Mesenchymal stem cell (in vitro differentiated cells and primary cell): ENCODE measurements at places on chromosomes 11 and 22.

- DNase-seq = no peak
- no peak overlapping the region for H3K4me3 ChIP-seq
- peaks cover 8% of the 10 kb centered on the region for H3K4me1 ChIP-seq
- no peaks in the 10 kb centered on the region for H3K27me3 ChIP-seq
Measured at GRCh38 chr11:75159151-75159953, 8.4 kb downstream of the SLCO2B1 start.

DNA sequence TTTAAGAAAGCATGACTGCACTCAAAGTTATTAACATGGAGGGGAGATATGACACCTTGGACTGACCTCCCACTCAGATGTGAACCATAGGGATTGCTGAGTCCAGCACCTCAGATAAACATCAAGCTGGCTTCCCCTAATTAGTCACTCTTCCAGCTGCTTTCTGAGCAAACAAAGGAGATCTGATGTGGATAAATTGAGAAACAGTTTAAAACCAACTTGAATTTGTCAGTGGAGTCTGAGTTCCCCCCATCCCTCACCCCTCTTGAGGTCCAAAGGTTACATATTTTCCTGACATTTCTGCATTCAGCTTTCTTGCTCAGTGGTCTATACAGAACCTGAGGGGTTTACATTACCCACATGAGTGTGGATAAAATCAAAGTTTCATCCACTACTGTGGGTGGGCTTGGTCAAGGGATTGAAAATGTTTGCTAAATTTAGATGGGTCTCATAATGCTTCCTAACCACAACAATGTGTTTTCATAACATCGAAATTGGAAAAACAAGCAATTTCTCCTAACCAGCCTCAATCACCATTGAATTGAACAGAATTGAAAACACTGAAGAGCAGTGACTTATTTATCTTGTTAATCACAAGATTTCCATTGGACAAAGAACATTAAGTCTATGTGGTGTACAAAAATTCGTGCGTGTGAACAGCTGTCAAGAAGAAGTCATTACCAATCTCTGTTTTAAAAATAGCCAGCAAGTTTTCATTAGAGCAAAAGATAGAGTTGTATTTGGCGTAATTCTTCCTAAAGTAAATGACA is 292.3 kb downstream of the METTL15 start:
- DNase-seq = peak; percentile 62
- no peaks in the 10 kb centered on the region for H3K27me3 ChIP-seq
- H3K27ac ChIP-seq = no peak overlapping the region
- no peaks in the 10 kb centered on the region for H3K36me3 ChIP-seq
- no peak overlapping the region for H3K4me3 ChIP-seq

DNA sequence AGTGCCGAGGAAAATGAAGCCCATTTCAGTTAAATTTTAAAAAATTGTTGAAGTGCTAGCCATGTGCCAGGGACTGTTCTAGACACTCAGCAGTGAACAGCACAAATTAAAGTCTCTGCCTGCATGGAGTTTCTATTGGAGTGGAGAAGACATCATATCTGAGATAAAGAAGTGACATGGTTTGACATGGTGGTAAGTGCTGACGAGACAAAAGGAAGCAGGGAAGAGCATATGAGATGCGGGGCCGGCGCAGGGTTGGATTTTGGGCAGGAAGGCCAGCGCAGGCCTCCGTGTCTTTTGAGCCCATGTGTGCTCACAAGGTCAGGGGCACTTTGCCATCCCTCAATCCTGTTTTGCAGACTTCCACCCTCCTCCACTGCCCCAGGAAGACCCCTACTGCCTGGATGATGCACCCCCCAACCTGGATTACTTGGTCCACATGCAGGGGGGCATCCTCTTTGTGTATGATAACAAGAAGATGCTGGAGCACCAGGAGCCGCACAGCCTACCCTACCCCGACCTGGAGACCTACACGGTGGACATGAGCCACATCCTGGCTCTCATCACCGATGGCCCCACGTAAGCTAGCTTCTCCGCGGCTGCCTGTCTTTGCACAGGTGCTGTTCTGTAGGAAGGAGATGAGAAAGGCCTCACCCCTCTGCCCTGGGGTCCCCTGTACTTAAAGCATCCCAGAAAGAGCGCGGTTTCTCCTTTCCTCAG is 29.6 kb downstream of the AMPD3 start:
- peaks cover 52% of the 10 kb centered on the region for H3K36me3 ChIP-seq
- peaks cover 12% of the 10 kb centered on the region for H3K4me1 ChIP-seq
- H3K27me3 ChIP-seq = no peaks in the 10 kb centered on the region
- no peak overlapping the region for H3K27ac ChIP-seq
- H3K4me3 ChIP-seq = no peak overlapping the region

DNA sequence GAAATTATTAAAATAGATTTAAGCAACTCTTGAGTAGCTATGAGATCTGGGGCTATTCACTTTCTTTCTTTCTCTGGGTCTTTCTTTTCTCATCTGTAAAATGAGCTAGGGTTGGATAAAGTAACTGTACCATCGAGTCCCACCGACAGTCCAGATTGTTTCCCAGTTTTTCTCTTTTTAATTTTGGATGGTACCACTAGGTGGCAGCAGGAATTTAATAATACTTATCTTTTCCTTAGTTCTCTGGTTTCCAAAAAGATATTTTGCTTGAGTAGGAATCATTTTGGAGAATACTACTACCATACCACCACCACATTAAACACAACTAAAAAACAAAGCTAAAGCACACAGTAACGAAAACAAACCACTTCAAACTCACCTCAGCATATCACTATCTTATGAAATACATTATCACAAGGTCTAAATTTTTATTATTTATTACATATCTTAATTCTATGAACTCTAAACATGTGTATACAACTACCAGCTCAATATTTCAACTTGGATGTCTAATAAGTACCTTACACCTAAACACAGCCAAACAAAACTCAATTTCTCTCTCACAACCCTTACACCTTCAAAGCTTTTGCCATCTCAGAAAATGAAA is 584.0 kb downstream of the KCNA4 start:
- no peaks in the 10 kb centered on the region for H3K4me1 ChIP-seq
- H3K4me3 ChIP-seq = no peak overlapping the region

DNA sequence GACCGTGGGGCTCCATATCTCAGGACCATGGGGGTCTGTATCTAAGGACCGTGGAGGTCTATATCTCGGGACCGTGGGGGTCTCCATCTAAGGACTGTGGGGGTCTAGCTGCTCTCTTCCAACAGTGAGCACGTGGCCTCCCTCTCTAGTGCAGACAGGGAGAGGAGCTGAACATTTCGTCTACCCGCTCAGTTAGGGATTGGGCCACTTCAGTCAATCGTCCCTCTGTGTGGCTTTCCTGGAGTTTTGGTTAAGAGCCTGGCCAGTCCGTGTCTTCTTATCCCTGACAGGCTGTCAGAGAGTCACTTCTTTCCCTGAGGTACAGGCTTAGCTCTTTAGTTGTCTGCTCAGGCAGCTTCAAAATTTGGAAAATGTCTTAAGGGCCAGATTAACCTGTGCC is 3.1 kb downstream of the KRTAP5-1 start:
- H3K4me3 ChIP-seq = no peak overlapping the region
- H3K27ac ChIP-seq = no peak overlapping the region

DNA sequence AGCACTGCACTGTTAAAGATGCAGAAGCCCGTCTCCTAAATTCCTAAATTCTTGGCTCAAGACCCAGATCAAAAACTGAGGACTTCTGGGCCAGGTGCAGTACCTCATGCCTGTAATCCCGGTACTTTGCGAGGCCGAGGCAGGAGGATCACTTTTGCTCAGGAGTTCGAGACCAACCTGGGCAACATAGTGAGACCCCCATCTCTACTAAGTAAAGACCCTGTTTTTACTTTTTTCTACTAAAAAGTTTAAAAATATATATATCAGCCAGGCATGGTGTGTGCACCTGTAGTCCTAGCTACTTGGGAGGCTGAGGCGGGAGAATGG is 29.7 kb downstream of the PDGFB start:
- H3K4me1 ChIP-seq = peaks cover 34% of the 10 kb centered on the region
- DNase-seq = no peak
- peaks cover 38% of the 10 kb centered on the region for H3K27me3 ChIP-seq
- H3K36me3 ChIP-seq = no peaks in the 10 kb centered on the region

DNA sequence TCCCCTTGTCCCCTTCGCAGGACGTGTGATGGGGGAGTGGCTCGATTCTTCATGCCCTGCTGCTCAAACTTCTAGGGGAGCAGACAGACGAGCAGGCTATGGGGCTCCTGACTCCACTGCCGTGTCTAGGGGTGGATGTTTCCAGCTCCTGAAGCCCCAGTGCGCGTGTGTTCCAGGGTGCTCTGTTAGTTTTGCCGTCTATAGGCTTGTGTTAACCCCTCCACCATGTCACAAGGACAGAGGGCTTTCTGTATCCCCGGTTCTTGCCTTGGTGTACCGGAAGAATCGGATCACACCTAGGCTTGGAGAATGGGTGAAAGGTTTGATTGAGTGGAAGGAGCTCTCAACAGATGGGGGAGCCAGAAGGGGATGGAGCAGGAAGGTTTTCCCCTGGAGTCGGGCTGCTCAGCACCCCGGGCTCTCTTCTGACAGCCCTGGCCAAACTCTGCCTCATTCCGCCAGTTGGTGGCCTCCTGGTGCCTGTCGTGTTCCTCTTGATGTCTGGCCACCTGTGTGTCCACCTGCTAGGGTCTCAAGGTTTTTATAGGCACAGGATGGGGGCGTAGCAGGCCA is 810.7 kb downstream of the BRD1 start:
- H3K27me3 ChIP-seq = no peaks in the 10 kb centered on the region
- H3K4me3 ChIP-seq = no peak overlapping the region
- H3K4me1 ChIP-seq = no peaks in the 10 kb centered on the region

- H3K27me3 ChIP-seq = no peaks in the 10 kb centered on the region
- peaks cover 17% of the 10 kb centered on the region for H3K4me1 ChIP-seq
- peak; percentile 56 for DNase-seq
- peaks cover 19% of the 10 kb centered on the region for H3K36me3 ChIP-seq
- peak overlapping the region; percentile 58 for H3K27ac ChIP-seq
- H3K4me3 ChIP-seq = no peak overlapping the region
Measured at GRCh38 chr11:48081151-48082010, 101.0 kb downstream of the PTPRJ start.

DNA sequence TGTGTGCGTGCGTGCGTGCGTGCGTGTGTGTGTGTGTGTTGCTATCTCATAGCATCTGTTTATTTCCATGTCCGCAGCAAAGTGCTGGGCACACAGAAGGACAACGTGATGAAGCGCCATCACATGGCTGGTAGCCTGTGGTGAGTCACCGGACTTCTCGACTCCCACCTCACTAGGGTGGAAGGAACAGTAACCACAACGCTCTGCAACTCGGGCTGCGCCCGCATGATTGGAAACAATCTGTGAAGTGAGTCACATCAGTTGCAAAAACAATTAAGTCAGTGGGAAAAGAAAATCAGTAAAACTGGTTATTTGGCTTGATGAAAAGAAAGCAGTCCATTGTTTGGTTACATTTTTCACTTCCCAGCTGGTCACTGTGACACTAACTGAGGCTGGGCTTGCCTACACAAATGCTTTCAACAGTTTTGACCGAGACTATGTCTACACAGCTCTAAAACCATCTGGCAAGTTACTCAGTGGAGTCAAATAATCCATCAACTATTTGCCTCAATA is 437.3 kb upstream of the CADM1 start:
- peaks cover 19% of the 10 kb centered on the region for H3K4me1 ChIP-seq
- no peak overlapping the region for H3K4me3 ChIP-seq
- no peaks in the 10 kb centered on the region for H3K36me3 ChIP-seq

- no peaks in the 10 kb centered on the region for H3K36me3 ChIP-seq
- no peak overlapping the region for H3K4me3 ChIP-seq
- H3K27ac ChIP-seq = no peak overlapping the region
- no peaks in the 10 kb centered on the region for H3K27me3 ChIP-seq
Measured at GRCh38 chr11:24723231-24723630, 226.4 kb downstream of the LUZP2 start.

GRCh38 chr11:3122775-3123201 is 42.3 kb downstream of the OSBPL5 start:
- peaks cover 72% of the 10 kb centered on the region for H3K36me3 ChIP-seq
- H3K4me3 ChIP-seq = no peak overlapping the region
- H3K4me1 ChIP-seq = peaks cover 12% of the 10 kb centered on the region
- DNase-seq = no peak
- H3K27ac ChIP-seq = no peak overlapping the region
- no peaks in the 10 kb centered on the region for H3K27me3 ChIP-seq

GRCh38 chr22:36282328-36282831 is 29.4 kb downstream of the APOL1 start:
- no peak overlapping the region for H3K27ac ChIP-seq
- H3K4me3 ChIP-seq = no peak overlapping the region
- peaks cover 21% of the 10 kb centered on the region for H3K4me1 ChIP-seq
- no peaks in the 10 kb centered on the region for H3K27me3 ChIP-seq
- no peak for DNase-seq

DNA sequence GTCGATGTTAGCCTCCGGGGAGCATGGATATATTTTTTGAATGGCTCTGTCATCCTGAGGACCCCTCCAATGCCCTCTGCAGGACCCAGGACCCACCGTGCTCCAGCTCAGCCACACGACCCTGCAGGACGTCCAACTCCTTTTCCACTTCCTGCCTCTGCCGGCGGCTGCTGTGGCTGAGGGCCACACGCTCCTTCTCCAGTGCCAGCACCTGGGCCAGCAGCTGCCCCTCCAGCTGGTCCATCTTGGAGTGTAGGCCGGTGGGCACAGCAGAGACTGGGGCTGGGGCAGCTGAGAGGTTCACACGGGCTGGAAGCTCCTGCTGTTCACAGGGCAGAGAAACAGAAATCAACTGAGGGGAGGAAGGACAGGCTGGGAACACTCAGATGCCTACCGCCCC is 15.6 kb downstream of the NPTXR start:
- peaks cover 6% of the 10 kb centered on the region for H3K27me3 ChIP-seq
- no peak overlapping the region for H3K27ac ChIP-seq
- peaks cover 24% of the 10 kb centered on the region for H3K4me1 ChIP-seq

- peaks cover 10% of the 10 kb centered on the region for H3K4me1 ChIP-seq
- no peak overlapping the region for H3K27ac ChIP-seq
- no peak for DNase-seq
- H3K4me3 ChIP-seq = peak overlapping the region; percentile 77
- peaks cover 36% of the 10 kb centered on the region for H3K27me3 ChIP-seq
Measured at GRCh38 chr22:21734540-21735199, 924 bp downstream of the YPEL1 start.

GRCh38 chr11:73995247-73995646 is 12.6 kb upstream of the UCP2 start:
- H3K36me3 ChIP-seq = no peaks in the 10 kb centered on the region
- no peak overlapping the region for H3K4me3 ChIP-seq
- peaks cover 2% of the 10 kb centered on the region for H3K4me1 ChIP-seq
- DNase-seq = peak; percentile 80

DNA sequence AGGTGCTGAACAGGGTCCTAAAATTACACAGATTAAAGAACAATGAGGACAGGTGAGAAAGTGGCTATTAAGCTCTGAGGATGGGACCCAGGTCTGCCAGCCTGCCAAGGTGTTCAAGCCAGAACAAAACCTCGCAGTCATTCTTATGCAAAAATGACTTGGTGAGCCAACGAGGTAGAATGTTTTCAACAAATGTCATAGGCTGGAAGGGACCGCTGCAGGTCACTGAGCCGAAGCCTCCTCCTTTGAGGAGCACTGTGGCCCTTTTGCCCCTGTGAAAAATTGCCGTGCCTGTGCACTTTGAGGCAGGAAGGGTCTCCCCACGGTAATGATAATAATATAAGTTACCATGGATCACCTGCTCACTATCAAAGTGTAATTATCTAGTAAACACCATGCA is 216.2 kb downstream of the DSCAML1 start:
- peaks cover 34% of the 10 kb centered on the region for H3K27me3 ChIP-seq
- H3K4me3 ChIP-seq = no peak overlapping the region
- DNase-seq = no peak
